Activated naive CD4-positive, alpha-beta T cell (primary cell): ENCODE measurements at places on chromosomes 1 and 21.

DNA sequence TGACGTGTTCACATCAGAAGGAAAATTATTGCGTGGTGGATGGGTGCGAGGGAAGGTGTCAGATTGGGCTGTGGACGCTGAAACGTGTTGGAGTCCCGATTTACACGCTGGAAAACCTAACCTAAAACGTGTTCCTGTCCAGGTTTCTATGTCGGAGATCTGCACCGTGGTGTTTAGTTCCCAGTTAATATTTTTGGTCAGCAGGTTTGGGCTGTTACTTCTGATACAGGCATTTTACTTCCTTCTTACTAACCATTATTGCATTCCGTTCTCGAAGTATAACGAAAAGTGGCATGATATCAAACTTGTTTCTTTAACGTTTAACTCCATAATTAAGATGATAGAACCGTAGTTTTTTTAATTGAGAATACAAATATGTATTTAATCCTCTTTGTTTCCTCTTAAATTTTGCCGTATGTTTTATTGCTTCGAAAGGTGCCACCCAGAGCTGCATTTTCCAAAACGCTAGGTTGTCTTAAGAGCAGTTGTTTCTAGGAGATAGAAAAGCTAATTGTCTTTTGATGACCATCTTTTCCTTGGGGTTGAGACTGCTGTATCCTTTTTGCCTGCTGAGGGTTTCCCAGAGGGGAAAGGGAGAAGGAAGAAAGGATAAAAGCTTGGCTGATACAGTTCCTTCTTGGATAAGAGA is 1.3 kb downstream of the ADARB1 start:
- DNase-seq, result no peak

DNA sequence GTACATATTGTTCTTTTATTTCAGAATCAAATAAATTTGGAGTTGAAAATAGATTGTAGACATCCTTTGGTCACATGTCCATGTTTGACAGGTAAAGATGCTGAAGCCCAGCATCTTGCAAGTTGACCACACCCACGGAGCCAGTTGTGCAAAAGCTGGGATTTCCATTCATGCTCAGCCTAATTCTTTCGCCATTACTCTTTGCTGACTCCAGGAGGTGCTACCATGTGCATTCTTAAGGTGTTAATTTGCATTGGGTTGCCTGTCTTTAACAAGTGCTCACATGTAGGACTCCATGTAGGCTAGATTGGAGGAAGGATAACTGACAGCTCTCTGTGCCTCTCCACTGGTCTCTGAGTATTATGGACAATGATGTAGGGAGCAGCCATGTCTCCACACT is 660.7 kb downstream of the LMO4 start:
- no peak for DNase-seq

- peak; percentile 54 for DNase-seq
Measured at GRCh38 chr1:25642574-25643108, 26.1 kb downstream of the MAN1C1 start.

DNA sequence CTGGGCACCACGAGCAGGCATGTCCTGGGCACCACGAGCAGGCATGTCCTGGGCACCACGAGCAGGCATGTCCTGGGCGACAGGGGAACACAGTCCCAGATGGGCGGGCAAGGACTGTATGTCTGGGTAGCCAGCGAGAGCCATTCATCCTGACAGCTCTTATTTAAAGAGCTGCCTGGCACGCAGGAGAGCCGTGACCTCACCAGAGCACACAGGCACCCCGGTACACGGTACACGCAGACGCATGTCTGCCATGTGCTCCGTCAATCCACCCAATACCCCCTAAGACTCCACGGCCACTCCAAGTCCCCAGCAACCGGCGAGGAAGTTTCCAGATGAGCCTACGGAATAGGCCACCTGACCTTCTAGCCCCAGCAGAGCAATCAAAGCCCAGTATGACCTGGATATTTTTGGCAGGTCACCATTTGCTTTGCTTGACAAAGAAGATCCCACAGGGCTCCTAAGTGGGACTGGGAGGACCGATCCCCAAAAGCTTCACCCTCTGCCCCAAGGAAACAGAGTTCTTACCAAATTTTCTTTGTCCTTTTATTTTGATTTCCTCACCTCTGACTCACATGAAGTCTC is 51.7 kb downstream of the CASZ1 start:
- DNase-seq, result no peak

DNA sequence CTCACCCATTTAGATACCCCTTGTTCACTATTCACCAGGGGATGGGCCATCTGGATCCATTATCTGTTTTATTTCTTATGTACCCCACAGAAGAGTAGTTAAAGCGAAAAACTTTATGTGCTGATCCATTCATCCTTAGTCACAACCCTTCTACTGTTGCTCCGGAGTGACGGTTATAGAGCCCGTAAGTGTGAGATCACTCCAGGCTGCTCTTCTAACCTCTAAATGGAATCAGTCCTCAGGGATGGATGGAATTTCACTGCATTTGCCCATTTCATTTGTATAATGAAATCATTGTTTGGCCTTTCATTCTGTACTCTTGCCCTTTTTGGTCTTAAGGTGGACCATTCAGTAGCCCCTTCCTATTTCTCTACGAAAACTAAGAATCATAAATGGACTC is 409.3 kb upstream of the RUNX1 start:
- no peak for DNase-seq

DNA sequence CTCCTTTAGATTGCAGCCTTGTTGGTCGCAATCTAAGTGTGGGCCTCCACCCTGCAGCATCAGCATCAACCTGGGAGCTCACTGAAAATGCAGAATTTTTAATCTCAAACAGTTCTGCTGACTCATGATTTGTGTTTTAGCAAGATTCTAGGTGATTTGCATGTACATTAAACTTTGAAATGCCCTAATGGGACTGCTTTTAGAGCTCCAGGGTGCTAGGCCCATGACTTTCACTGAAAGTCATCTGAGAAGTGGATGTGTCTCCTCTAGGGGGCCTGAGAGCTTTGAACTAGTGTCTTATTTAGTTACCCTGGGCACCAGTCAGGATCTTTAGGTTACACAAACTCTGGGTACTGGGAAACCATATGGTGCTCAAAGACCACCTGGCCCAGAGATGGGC is 9.0 kb downstream of the TRIM67 start:
- no peak for DNase-seq

GRCh38 chr1:180563026-180563827 is 4.5 kb downstream of the OVAAL start:
- DNase-seq, result no peak

DNA sequence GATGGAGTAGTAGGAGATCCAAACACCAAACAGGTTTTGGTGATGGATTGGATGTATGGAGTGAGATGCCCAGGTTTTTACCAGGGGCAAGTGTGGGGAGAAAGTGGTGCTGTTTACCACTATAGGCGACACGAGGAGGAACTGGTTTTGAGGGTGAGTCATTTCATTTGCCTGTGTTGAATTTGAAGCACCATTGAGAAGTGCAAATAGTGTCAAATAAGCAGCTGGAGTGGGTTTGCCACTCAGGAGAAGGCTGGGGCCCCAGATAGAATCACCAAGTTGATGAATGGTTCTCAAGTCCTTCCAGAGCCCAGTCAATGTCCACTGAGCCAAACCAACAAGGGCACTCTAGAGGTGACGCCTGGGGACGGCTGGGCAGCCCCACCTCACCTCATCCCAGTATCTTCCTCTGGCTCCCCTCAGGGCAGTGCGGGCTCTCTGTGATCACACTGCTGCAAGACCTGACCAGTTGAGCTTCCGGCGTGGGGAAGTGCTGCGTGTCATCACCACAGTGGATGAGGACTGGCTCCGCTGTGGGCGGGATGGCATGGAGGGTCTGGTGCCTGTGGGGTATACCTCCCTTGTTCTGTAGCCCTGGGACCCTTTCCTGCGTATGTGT is 9.4 kb downstream of the RUSC1 start:
- no peak for DNase-seq

GRCh38 chr1:21623410-21623961 is 45.7 kb downstream of the RAP1GAP start:
- DNase-seq, result no peak

GRCh38 chr1:28314547-28314941 is 14.3 kb upstream of the MED18 start:
- no peak for DNase-seq

- DNase-seq, result no peak
Measured at GRCh38 chr1:21341022-21341421, 50.8 kb upstream of the ECE1 start.

DNA sequence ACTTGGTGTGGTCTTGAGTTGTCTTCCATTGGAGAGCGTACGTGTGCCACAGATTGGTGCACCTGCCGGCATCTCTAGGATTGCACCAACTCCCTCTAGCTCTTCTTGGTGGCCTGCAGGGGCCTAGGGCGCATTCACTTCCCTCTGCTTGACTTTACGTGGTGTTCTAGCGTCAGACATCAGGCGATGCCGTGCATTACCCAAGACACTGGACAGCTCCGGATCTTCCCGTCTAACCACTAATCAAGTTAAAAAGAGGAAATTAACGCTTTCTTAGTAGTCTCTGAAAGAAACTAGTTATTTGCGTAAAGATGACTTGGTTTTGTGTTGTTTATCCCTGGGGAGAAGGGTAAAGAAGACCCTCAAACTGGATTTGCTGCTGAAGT is 510 bp upstream of the IL10RB start:
- DNase-seq, result no peak

DNA sequence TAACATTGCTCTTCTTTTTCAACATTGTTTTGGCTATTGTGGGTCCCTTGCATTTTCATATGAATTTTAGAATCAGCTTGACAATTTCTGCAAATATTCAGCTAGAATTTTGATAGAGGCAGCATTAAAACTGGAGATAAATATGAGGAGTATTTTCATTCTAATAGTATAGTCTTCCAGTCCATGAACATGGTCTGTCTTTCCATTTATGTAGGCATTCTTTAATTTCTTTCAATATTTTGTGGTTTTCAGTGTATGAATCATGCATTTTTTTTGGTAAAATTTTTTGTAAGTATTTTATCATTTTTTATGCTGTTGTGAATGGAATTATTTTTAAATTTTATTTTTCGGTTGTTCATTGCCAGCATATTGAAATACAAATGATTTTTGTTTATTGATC is 97.2 kb downstream of the DNAH14 start:
- DNase-seq, result no peak

GRCh38 chr1:158024737-158025136 is 31.3 kb downstream of the KIRREL1 start:
- DNase-seq, result no peak

- DNase-seq, result no peak
Measured at GRCh38 chr1:78254517-78254916, 208.8 kb downstream of the GIPC2 start.

DNA sequence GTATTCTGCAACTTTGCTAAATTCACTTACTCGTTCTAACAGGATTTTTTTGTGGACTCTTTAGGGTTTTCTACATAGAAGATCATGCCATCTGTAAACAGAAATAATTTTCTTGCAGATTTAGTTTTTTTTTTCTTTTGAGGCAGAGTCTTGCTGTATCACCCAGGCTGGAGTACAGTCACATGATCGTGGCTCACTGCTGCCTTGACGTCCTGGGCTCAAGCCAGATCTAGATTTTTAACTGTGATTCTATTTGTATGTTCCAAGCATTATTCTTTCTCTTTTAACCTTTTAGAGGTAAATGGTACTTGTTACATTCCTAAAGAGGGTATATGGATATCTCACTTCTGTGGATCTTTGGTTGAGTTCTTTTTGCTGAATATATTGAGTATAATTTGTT is 18.6 kb downstream of the FABP3 start:
- DNase-seq, result no peak

DNA sequence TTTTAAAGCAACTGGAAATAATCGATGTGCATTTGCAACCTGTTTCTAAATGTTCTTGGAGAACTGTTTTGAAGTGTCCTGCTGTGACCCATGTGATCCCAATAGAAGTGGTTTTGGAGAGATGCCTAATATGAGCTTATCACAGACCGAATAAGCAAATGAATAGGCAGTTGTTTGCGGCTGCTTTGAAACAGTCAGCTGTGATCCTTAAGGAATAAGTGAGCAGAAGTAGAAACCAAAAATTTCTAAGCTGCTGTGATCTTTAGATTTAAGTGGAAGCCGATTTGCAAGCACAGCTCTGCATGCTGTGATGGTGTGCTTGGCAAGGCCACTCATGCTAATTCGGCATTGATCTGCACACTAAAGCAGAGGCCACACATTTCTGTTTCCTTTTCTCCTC is 329.5 kb upstream of the DUSP10 start:
- no peak for DNase-seq

DNA sequence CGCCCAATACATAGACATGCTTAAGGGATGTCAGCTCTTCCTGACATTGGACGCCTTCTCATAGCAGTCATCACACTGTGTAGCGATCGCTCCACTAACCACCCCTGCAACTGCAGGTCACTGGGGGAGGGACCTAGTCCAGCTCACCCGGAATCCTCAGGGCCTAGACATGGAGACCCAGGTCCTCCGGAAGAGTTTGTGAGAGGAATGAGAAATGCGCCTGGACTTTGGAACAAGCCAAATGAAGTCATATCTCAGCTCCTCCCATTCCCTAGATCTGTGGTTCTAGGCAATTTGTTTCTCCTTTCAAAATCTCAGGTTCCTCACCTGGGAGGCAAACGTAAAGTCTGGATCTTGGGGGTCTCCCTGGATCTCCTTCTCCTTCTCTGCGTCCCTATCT is 253.3 kb downstream of the KAZN start:
- no peak for DNase-seq

DNA sequence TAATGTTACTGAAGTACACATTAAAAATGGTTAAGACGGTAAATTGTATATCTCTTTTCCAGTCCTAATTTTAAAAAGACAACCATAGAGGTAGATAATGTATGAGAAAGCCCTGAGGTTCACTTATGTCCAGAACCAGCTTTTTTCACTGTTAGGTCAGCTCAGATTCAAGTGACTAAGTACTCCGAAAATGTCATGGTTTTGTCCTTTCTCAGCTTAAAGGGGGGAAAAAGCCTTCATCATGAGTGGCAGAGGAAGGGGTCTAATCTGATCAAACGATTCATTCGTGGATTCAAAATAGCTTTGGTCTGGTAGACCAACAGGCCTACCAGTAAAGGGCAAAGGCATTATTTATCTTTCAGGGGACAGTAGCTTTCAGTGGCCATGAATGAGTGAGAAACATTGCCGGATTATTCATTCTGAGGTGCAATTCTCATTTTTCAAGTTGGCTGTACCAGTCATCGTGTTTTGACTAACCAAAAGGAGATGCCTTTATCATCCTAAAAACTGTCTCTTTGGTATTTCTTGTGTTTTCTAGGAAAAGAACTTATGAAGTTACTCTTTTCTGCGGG is 208.4 kb downstream of the HHIPL2 start:
- no peak for DNase-seq

DNA sequence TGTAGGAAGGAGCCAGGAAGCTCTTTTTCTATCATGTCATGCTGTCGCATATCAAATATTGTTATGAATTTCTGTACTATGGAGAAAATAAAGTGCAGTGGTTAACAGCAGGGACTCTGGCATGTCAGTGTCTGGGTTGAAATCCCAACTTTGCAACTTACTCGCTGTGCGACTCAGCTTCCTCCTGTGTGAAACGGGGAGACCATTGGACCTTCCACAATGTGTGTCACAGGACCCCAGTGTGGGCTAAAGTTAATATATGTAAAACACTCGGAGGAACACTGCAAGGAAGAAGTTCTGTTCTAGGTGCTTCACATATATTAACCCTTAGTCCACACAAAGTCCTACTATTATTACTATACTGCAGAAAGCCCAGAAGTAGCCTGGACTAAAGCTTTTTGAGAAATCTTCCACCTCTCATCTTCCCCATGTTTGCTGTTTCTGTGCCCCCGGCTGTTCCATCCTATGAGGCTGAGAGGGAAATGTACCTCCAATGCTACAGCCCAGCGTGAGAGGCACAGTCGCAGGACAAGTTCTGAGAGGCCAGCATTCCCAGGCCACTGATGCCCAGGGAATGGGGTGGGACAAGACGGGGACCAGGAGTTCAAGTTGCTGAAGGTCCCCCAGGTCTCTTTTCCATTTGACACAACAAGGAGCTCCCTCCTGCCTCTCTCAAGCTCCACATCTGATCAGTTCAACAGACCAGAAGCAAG is 1.9 kb downstream of the CHIT1 start:
- no peak for DNase-seq

- no peak for DNase-seq
Measured at GRCh38 chr1:8419172-8419571, 101.3 kb downstream of the SLC45A1 start.
